Spleen (tissue), 13 donors: ENCODE measurements at places on chromosomes 7 and 10.

- DNase-seq: no peak
Observed at GRCh38 chr7:7980134-7980533, 11.5 kb downstream of the GLCCI1 start.

DNA sequence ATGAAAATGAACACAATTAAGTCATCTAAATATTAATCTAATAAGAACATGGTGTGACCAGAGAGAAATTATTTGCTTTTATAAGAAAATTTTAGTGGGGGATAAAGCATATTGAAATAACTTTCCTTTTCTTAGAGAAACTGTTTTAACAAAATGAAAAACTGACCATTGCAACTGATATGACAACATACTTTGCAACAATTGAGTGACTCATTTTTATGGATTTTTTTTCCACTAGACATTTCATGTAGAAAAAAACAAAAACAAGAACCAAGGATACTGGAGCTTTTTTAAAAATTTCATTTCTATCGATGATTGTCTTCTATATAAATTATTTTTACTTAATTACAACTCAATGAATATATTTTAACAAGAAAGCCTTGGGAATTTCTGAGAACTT, 90.0 kb downstream of the C1GALT1 start:
- no peak for DNase-seq

DNA sequence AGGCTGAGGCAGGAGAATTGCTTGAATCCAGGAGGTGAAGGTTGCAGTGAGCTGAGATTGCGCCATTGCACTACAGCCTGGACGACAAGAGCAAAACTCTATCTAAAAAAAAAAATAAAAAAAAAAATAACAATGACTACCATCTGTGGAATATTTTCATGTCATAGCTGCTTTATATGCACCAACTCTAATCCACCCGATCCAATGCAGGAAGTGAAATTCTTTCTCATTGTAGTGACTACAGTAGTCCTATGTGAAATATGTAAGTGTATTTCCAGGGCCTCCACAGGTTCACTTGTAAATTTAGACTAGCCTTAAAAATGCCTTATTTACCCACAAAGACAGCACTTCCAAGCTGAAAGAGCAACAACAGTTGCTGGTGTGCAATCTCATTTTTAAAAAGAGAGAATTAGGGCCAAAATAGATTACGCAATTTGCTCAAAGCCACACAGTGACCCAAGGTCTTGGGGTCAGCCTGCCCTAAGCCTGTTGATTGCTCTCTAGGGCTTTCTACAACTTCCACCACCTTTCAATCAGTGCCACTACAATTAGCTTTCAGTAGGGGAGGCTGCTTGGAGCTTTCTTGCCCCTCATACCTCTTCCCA, 25.8 kb upstream of the EGFR start:
- DNase-seq: no peak

DNA sequence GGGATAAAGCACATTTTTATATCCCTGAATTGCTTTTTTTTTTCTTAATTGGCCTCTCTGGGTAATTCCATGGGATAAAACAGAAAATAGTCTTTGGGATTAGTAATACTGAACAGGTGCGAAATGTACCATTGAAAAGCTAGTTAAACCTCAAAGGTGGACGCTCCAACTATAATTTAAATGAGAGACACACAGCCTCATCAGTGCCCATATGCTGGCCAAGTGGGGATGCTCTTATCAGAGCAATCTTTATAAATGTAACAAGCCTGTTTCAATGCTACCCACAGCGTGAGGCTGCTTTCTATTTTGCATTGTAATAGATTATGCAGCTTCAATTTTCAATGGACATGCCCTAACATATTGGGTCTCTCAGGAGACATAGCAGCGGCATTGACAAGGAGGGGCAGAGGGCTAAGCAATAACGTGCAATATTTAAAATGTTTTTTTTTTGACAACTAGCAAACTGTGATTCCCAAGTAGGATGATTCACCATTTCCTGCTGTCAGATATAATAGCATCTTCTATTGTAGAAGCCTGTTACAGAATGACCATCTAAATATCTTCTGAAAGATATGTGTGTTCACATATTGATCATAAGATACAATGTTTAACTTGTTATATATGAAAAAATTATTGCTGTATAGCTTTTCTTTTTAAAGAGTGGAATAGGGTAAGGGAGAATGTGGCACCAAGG, 91.3 kb upstream of the BET1 start:
- no peak for DNase-seq

- no peak for DNase-seq
Observed at GRCh38 chr7:25482631-25483030, 254.3 kb upstream of the NPVF start.
